Stomach (tissue), 19 donors: ENCODE measurements at places on chromosomes 2 and 18. TPM values are rescaled to one million over a fixed set of nuclear protein-coding genes. Genes with fewer than 3 reads are reported as not detected.

C2orf69 gene
- 2.0 TPM for total RNA-seq

POMC gene
- total RNA-seq = not detected

SYT4 gene
- total RNA-seq = not detected

GPR39 gene
- 13.8 TPM for total RNA-seq

IL1F10 gene
- total RNA-seq = not detected

BOLL gene
- not detected for total RNA-seq

CCDC68 gene
- total RNA-seq = 40.0 TPM
